ENCODE measurements at places on chromosomes 6 and 20. TPM values are rescaled to one million over a fixed set of nuclear protein-coding genes. Genes with fewer than 3 reads are reported as not detected.

Gene TGM3
- not detected for total RNA-seq

Gene GTSF1L
- not detected for total RNA-seq

- no peak for DNase-seq
Observed at GRCh38 chr6:90544081-90544480, 42.8 kb downstream of the MAP3K7 start.

Gene TMEM244
- not detected for total RNA-seq

DNA sequence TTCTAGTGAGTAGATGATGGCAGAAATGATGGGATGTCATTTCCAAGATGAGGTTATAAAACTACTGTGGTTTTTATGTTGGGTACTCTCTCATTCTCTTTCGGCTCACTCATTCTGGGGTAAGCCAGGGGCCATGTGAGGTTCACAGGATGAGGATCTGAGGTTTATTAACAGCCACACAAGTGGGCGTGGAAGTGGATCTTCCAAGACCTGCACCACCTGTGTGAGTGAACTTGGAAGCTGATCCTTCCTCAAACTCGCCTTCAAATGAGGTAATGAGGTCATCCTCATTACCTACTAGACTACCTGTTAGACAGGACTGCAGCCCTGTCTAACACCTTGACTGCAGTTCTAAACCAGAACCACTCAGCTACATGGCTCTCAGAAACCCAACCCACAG, 45.1 kb upstream of the TAGAP start:
- DNase-seq = no peak

Gene CD40
- 21.3 TPM for total RNA-seq

GRCh38 chr20:2408111-2408510, 27.4 kb downstream of the TGM6 start:
- no peak for DNase-seq

Gene HNF4A
- 7.4 TPM for total RNA-seq

DNA sequence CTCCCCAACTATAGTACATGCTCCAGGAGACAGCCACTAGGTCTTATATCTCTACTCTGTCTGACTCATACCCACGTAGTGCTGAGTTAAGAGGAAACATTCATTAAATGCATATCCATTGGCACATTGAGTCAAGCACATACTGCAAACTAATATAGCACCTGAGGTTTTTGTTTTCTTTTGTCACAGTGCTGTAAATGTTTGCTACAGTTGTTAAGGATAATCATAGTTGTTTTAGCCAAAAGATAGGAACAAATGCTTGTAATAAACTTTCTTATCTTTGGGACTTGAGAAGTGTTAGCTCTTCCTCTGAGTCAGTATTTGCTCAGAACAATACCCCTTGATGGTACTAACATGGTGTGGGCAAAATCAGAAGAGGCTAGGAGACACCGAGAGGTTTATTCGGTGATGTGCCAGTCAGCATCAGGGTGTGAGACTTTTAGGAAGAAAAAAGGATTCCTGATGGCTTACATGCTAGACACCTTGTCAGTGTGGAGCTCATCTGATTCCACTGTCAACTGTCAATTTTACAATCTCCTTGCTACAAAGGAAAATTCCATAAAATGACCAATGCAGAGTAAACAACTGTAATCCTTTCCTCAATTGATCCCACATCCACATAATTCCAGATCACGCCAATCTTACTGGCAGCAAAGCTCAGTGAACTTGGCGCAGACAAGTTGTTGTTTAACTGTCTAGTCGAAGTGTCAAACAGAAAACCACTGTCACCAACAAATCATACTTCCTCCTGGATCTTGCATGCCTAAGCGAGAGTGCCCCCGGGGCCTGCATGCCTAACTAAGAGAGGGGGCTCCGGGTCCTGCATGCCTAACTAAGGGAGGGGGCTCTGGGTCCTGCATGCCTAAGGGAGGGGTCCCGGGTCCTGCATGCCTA, 36.1 kb downstream of the ELOVL2 start:
- DNase-seq = peak; percentile 26

DNA sequence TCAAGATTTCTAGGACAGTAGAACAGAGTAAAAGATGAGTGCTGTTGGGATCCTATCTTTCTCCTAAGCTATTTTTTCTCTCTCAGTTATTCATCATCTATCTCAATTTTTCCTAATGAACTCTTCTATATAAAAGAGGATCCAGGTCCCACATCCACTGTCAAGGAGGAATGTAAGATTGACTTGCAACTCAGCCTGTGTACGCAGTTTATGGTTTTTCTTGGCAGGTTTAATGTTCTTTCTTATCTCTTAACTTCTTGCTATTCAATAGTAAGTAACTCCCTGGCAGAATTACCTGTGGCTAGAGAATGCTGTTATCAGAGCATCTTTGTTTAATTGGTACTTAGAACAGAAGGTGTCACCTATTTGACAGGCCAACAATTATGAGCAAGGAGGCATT, 60.8 kb downstream of the SLC16A10 start:
- DNase-seq = no peak

DNA sequence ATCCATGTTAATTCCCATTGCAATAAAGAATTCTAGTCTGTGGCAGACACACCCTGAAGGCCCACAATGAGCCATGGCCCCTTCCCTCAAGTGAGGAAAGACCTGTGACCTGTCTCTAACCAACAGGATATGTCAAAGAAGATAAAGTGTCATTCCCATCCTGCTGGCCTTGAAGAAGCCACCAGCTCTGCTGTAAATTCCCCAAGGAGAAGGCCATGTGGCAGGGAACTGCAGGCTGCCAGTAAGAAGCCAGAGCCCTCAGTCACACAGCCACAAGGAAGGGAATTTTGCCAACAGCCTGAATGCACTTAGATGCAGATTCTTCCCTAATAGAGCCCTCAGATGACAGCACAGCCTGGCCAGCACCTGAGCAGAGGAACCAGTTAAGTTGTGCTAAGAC, 24.8 kb downstream of the VIP start:
- no peak for DNase-seq

GRCh38 chr6:139099984-139100383, 34.9 kb upstream of the HECA start:
- no peak for DNase-seq

DNA sequence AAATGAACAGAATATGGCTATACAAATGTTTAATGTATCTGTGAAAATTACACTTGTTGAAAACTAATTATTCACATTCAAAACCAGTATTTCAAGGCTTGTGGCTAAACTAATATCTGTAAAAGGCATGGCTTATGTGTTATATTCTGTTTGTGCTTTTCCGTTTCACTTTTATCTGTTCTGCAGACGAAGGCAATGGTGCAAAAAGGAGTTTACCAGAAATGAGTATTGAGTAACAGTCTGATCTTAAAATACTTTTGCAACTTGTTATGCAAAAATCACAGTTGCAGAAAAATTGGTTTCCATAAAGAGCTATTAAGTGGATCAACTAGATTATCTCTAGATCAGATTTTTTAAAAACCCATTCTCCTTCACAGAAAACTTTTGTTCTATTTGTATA, 9.4 kb upstream of the STX11 start:
- no peak for DNase-seq
